Activated CD8-positive, alpha-beta memory T cell treated with anti-CD3 and anti-CD28 coated beads, Interleukin-2, amount 50 U/mL, for 48 hours (primary cell): ENCODE measurements at places on chromosomes 12 and 14.

- DNase-seq = no peak
These were observed 85.9 kb downstream of the TMEM117 start for GRCh38 chr12:43921666-43922337.

- no peak for DNase-seq
These were observed 13.1 kb upstream of the ATP5F1B start for GRCh38 chr12:56658921-56659320.

- DNase-seq = no peak
These were observed 176.4 kb downstream of the SLC38A4 start for GRCh38 chr12:46649433-46649832.

GRCh38 chr12:105428793-105429395 lies 98.4 kb downstream of the C12orf75 start:
- DNase-seq = no peak

DNA sequence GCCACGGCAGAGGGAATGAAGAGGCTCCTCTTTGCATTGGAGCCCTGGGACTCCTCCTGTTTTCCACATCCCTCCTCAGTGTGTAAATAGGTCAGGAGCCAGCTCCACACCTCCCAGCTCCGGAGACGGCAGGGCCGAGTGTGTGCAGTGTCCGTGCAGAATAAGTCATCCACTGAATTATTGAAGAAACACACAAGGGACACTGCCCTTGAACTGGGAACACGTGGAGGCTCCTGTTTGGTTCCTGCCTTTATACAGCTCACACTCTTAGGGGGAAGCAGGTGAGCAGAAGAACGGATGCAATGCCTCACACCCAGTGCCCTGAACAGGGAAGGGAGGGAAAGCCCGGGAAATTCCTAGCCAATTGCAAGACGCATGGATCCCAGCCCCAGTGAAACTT lies 10.4 kb upstream of the FZD10 start:
- DNase-seq = no peak

DNA sequence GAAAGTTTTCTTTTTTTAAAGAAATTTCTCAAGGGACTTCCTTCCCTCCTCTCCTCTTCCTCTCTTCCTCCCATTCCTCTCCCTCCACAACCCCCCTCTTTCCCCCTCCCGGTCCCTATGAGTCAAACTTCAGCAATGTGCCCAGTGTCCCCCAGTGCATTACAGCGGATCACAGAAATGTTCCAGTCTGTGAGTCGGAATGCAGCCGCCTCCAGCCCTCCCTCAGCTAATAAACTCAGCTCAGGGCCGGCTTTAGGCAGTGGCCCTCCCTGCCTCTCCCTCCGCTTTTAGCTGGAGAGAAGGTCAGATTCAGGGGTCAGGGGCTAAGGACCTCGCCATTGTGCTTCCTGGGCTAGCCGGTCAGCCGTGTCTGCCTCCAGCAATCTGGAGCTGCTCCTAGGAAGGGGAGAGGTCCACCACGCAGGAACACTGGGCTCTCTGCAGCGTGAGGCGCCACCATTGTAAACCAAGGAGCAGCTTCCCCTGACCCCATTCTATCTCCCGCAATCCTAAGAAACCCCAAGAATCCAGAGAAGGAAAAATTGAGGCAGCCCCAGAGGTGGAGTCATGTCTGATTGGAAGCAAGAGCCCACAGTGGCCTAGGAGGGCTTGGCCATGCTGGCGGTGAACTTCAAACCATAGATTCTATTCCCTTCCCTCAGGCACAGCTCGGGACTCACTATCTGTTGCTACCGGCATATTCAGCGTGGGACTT lies 1.1 kb upstream of the HDAC7 start:
- no peak for DNase-seq

- DNase-seq = no peak
These were observed 24.3 kb downstream of the ANG start for GRCh38 chr14:20712904-20713303.

GRCh38 chr12:80864046-80864735 lies 73.5 kb downstream of the LIN7A start:
- no peak for DNase-seq
